ENCODE measurements at places on chromosomes 7 and 10. TPM values are rescaled to one million over a fixed set of nuclear protein-coding genes. Genes with fewer than 3 reads are reported as not detected.

Gene FFAR4
- total RNA-seq = not detected

Gene CLDN3
- not detected for total RNA-seq

Gene PIP
- total RNA-seq = not detected

Gene FZD1
- total RNA-seq = 0.02 TPM

Gene GIMAP2
- total RNA-seq = 42.9 TPM

Gene CPN1
- not detected for total RNA-seq

Gene ADRB1
- total RNA-seq = 0.49 TPM

Gene CRYGN
- not detected for total RNA-seq

Gene MEST
- total RNA-seq = 1.8 TPM

Gene APBB1IP
- total RNA-seq = 48.9 TPM

Gene ZNF775
- 6.0 TPM for total RNA-seq

Gene SPDYE9
- not detected for total RNA-seq

Gene ITGA8
- not detected for total RNA-seq

Gene C10orf120
- total RNA-seq = not detected

Gene INTS15
- 45.8 TPM for total RNA-seq

Gene DPYSL4
- 3.3 TPM for total RNA-seq

Gene EMX2
- total RNA-seq = not detected

Gene SERPINE1
- total RNA-seq = 0.31 TPM

Gene ABI1
- 35.9 TPM for total RNA-seq

Gene MPP7
- 6.6 TPM for total RNA-seq

Gene CCDC3
- not detected for total RNA-seq

Gene GSTO2
- 1.1 TPM for total RNA-seq

Gene ADRA2A
- not detected for total RNA-seq

Gene SPDYE2B
- not detected for total RNA-seq

Gene PKD2L1
- not detected for total RNA-seq

Gene AMZ1
- total RNA-seq = not detected

Gene TWIST1
- total RNA-seq = not detected

Gene NPFFR1
- total RNA-seq = not detected

Gene ACTL6B
- not detected for total RNA-seq

Gene TRIM74
- total RNA-seq = 0.64 TPM

Gene UCN3
- total RNA-seq = not detected

Gene SLC18A3
- total RNA-seq = not detected

Gene SPDYE6
- total RNA-seq = not detected

Gene CHRM2
- not detected for total RNA-seq

Gene GJD4
- not detected for total RNA-seq

Gene VWDE
- total RNA-seq = 0.55 TPM

Gene AEBP1
- 8.4 TPM for total RNA-seq

Gene MAD1L1
- 47.3 TPM for total RNA-seq

Gene CALHM2
- 20.4 TPM for total RNA-seq

Gene NKX2-3
- not detected for total RNA-seq

Gene TEX36
- total RNA-seq = not detected

Gene GRID2IP
- total RNA-seq = 0.51 TPM

Gene ABCB4
- 0.13 TPM for total RNA-seq

Gene CUBN
- total RNA-seq = 0.92 TPM

Gene ERVW-1
- total RNA-seq = not detected

Gene PNLIPRP1
- total RNA-seq = not detected

Gene ASB15
- not detected for total RNA-seq

Gene SFRP4
- not detected for total RNA-seq

Gene LRMDA
- not detected for total RNA-seq

Gene SKIDA1
- 0.35 TPM for total RNA-seq

Gene EFCAB10
- total RNA-seq = not detected

Gene GIMAP6
- total RNA-seq = 45.8 TPM

Gene DMTF1
- total RNA-seq = 69.0 TPM

Gene POLR3A
- total RNA-seq = 27.2 TPM

Gene MKI67
- 113 TPM for total RNA-seq

Gene KCND2
- not detected for total RNA-seq

Gene NXPH1
- total RNA-seq = not detected
